ENCODE measurements at places on chromosomes 16 and 17.

GRCh38 chr17:34504814-34505484 is 74.4 kb upstream of the TMEM132E start:
- no peak for DNase-seq

GRCh38 chr17:60284709-60285108 is 107.2 kb downstream of the USP32 start:
- DNase-seq, result no peak

- DNase-seq, result no peak
These were observed 738 bp upstream of the XPO6 start for GRCh38 chr16:28212532-28212873.

- no peak for DNase-seq
These were observed 20.9 kb upstream of the MPRIP start for GRCh38 chr17:17021194-17021863.

DNA sequence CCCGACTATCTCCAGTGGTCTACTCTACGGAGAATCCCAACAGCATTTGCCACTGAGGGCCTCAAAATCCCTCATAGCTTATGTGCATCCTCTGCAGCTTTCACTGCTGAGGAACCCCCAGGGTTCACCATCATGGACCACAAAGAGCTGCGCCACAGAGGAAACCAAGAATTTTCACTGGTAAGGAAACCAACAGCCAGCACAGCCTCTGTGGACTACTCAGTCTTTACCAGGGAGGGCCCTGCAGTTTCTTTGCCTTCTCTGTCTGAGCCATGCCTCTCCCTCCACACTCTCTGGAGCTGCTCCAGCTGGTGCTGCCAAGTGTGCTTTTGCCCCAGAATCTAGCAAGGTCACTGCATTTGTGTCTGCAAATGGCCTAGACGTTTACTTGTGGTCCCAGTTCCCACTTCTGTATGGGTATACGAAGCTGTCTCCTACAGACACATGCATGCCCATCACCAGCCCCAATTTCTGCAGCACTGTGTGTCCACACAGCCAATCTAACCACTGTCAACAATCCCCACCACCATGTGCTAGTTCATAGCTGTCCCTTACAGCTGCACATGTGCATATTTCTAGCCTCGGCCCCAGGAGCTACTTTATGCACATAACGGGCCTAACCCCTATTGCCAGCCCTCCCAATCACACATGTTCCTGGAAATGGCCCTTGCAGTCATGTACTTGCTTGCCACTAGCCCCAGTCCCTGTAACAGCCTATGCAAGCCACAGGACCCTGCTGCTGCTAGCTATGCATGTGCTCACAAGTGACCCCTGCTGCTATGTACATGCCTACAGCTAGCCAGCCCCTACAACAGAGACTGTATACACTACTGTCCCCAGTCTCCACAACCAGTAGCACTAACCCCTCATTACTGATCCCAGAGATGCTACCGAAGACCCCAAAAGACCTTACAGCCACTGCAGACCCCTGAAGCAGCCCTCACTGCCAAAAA is 1437.4 kb downstream of the CDH11 start:
- no peak for DNase-seq
